ENCODE measurements at places on chromosomes 13 and 19.

- DNase-seq = no peak
Observed at GRCh38 chr13:39538816-39539790, 63.9 kb downstream of the LHFPL6 start.

DNA sequence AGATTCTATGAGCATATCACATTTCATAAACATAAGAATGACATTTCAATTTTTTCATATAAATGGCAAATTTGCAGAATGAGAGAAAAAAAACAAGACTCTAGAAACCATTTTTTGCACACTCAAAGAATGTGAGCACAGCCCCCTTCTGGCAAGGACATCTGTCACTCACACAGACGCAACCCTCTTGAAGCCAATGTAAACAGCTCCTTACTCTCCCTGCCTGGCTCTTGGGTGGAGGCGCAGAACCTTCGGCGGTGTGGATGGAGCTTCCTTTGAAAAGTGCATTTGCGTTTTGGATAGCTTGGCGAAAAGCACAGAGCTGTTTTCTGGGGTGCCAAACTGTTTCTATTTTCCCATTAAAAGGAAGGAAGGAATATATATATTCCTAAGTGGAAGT lies 367.6 kb upstream of the TSHZ3 start:
- no peak for DNase-seq

GRCh38 chr13:30033681-30034457 lies 183.5 kb upstream of the UBL3 start:
- no peak for DNase-seq

DNA sequence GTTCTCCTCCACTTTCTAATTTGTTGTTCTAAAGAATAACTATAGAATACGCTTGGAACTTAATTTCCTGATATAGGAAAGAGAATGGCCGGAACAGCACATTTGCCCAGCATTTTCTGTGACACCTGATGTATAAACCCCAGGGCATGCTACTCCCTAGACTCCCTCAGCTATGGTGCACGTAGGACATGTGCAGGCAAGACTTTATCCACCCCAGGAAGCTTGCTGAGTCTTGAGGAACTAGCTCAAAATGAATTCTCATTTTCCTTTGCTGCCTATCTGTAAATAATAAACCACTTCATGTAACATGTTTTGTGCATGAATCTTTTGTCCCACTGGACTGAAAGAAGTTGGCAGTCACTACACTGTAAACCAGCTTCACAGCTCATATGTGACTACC lies 535.8 kb upstream of the SLITRK1 start:
- DNase-seq = no peak

- DNase-seq = no peak
Observed at GRCh38 chr13:50229960-50230661, 214.9 kb downstream of the KCNRG start.

Measured in esophagus squamous epithelium (tissue), 5 donors.